ENCODE measurements at places on chromosomes 1 and 21.

GRCh38 chr1:201715351-201715750 lies 113.6 kb upstream of the IPO9 start:
- H3K27ac ChIP-seq, result no peak overlapping the region
- peaks cover 16% of the 10 kb centered on the region for H3K4me1 ChIP-seq
- peaks cover 8% of the 10 kb centered on the region for H3K36me3 ChIP-seq
- no peak overlapping the region for H3K4me3 ChIP-seq
- H3K27me3 ChIP-seq, result no peaks in the 10 kb centered on the region

DNA sequence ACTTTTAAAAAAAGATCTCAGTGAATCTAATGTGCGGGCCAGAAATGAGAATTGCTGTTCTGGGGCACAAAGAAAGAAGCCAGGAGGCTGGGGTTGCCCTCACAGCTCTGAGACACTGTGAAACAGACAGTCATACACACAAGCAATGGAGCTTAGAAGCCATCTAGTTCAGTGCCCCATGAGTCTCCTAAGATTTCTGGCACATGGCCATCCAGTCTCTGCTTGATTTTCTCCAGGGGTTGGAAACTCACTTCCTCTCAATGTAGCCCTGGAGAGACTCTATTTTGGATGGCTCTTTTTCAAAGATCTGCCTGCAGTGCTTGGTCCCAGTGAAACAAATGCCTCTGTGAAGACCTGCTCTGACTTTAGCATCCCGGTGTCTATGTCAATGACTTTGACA lies 38.6 kb downstream of the KCNN3 start:
- no peak overlapping the region for H3K27ac ChIP-seq
- no peak overlapping the region for H3K4me3 ChIP-seq
- H3K36me3 ChIP-seq, result no peaks in the 10 kb centered on the region
- H3K27me3 ChIP-seq, result no peaks in the 10 kb centered on the region
- H3K4me1 ChIP-seq, result no peaks in the 10 kb centered on the region

- DNase-seq, result no peak
- H3K27me3 ChIP-seq, result no peaks in the 10 kb centered on the region
- no peaks in the 10 kb centered on the region for H3K36me3 ChIP-seq
- H3K4me3 ChIP-seq, result no peak overlapping the region
- 0 out of 2 replicates have a peak overlapping the region, but pooled peaks have one; percentile 5 for H3K27ac ChIP-seq
- peaks cover 12% of the 10 kb centered on the region for H3K4me1 ChIP-seq
These were observed 181.5 kb downstream of the NPHP4 start for GRCh38 chr1:5810553-5811270.

DNA sequence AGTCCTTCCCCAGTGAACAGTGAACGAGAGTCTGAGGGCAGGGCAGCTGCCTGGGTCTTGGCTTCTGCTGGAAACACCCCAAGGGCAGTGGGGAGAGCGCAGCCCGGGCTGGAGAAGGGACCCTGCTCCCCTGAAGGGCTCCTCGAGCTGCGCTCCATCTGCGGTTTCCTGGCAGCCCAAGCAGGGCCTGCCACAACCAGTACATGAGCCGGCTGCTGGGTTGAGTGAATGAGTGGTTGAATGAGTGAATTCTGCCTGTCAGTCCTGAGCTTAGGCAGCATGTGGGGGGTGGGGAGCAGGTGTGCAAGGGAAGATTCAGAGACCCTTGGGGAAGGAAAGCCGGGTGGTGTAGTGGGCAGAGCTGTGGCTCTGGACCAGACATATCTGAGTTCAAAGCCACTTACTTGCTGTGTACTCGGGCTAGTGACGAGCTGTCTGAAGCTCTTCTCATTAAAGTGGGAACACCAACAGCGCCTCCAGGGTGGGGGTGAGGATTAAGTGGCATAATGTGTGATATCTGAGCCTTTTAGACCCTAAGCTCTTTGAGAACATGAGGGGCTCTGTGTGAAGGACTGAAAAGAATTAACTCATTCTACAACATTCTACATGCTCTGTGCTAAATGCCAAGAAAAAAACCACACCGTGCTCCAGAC lies 3.7 kb downstream of the OPRD1 start:
- peaks cover 34% of the 10 kb centered on the region for H3K27me3 ChIP-seq
- 0 out of 2 replicates have a peak, but pooled peaks cover 3% of the 10 kb centered on the region for H3K36me3 ChIP-seq
- no peak for DNase-seq
- H3K4me1 ChIP-seq, result peaks cover 15% of the 10 kb centered on the region

GRCh38 chr1:25107643-25108010 lies 124.7 kb downstream of the SYF2 start:
- peaks cover 6% of the 10 kb centered on the region for H3K4me1 ChIP-seq
- H3K36me3 ChIP-seq, result peaks cover 7% of the 10 kb centered on the region
- H3K4me3 ChIP-seq, result no peak overlapping the region
- H3K27me3 ChIP-seq, result peaks cover 6% of the 10 kb centered on the region
- no peak overlapping the region for H3K27ac ChIP-seq
- no peak for DNase-seq

DNA sequence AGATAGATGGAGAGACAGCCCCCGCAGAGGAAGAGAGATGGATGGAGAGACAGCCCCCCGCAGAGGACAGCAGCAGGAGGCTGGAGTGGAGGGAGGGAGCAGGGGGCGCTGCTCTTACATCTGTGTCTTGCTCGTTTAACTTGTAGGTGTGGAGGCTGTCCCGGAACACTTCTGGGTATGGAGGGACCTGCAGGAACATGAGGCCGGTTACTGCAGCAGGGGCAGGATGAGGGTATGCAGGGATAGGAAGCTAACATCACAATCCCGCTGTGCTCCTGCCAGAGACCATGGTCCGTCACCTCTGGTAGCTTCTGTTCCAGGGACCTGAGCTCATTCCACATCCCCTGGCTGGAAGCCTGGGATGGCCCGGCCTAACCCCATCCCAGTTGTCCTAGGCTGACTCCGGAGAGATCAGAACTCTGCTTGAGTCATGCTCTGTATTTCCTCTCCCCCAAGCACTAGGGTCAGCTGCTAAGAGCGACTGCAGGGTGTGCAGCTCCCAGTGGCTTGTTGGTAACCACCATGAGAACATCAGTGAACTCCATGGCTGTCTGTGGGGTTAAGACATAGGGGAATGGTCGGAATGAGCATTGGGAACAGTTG lies 36.7 kb upstream of the GOLT1A start:
- H3K27me3 ChIP-seq, result no peaks in the 10 kb centered on the region
- H3K4me1 ChIP-seq, result peaks cover 48% of the 10 kb centered on the region
- H3K4me3 ChIP-seq, result no peak overlapping the region
- H3K27ac ChIP-seq, result no peak overlapping the region

GRCh38 chr1:91792489-91793071 lies 93.4 kb downstream of the TGFBR3 start:
- DNase-seq, result no peak
- peaks cover 4% of the 10 kb centered on the region for H3K27me3 ChIP-seq
- H3K27ac ChIP-seq, result no peak overlapping the region
- peaks cover 4% of the 10 kb centered on the region for H3K36me3 ChIP-seq
- peaks cover 39% of the 10 kb centered on the region for H3K4me1 ChIP-seq

DNA sequence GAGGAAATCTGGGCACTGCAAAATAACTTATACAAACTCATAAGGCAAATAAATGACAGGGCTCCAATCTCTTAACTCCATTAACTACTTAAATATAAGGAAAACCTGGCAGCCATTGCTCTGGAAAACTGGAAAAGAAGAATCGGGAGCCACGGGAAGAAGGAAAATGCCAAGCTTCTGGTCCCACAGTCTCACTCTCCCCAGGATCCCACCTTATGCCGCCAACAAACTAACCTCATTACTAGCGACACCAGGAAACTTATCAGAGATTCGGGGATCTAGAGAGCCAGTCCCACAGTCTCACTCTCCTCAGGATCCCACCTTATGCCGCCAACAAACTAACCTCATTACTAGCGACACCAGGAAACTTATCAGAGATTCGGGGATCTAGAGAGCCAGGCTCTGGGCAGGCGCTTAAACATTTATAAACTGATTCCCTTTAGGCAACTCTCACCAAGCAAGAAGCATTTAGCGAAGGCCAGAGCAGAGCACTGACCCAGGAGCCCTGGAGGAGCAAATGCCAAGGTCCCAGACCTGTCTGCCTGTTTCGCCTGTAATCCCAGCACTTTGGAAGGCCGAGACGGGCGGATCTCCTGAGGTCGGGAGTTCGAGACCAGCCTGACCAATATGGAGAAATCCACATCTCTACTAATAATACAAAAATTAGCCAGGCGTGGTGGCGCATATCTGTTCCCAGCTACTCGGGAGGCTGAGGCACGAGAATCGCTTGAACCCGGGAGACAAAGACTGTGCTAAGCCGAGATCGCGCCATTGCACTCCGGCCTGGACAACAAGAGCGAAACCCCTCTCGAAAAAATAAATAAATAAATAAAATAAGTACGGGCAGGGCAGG lies 720 bp downstream of the PSMB2 start:
- H3K4me3 ChIP-seq, result peak overlapping the region; percentile 100
- DNase-seq, result no peak
- H3K36me3 ChIP-seq, result peaks cover 10% of the 10 kb centered on the region
- H3K27me3 ChIP-seq, result peaks cover 4% of the 10 kb centered on the region
- peaks cover 25% of the 10 kb centered on the region for H3K4me1 ChIP-seq

GRCh38 chr1:204222006-204222763 lies 8.4 kb upstream of the GOLT1A start:
- H3K4me1 ChIP-seq, result peaks cover 12% of the 10 kb centered on the region
- DNase-seq, result no peak
- H3K27ac ChIP-seq, result no peak overlapping the region
- no peaks in the 10 kb centered on the region for H3K27me3 ChIP-seq
- no peak overlapping the region for H3K4me3 ChIP-seq

GRCh38 chr1:58783090-58783992 lies 506 bp downstream of the JUN start:
- H3K27me3 ChIP-seq, result peaks cover 43% of the 10 kb centered on the region
- peaks cover 34% of the 10 kb centered on the region for H3K4me1 ChIP-seq
- peak; percentile 64 for DNase-seq
- peak overlapping the region; percentile 76 for H3K4me3 ChIP-seq
- H3K36me3 ChIP-seq, result no peaks in the 10 kb centered on the region
- peak overlapping the region; percentile 98 for H3K27ac ChIP-seq

DNA sequence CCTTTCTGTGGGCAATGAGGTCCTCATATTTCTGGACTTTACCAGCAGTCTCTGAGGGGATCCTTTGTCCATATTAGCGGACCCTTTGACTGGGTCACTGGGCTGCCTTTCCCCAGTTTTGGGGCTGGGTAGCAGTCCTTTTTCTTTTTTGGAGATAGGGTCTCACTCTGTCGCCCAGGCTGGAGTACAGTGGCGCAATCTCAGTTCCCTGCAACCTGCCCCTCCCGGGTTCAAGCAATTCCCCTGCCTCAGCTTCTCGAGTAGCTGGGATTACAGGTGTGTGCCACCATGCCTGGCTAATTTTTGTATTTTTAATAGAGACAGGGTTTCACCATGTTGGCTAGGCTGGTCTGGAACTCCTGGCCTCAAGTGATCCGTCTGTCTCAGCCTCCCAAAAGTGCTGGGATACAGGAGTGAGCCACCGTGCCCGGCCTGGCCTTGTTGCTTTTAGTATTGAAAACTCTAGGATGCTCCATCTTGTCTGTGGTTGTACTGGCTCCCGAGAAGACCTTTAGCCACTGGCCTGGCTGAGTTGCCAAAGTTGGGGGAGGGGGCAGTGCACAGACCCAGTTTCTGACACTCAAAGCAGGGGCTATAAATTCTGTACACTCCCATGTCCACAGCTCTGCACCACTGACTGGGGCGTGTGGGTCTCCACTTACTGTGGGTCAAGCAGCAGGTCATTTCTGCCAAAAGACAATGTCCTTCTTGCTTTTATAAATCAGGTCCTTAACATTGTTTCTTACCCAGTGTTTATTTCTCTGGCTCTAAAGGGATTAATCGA lies 33.1 kb downstream of the MAN1C1 start:
- H3K27me3 ChIP-seq, result no peaks in the 10 kb centered on the region
- no peaks in the 10 kb centered on the region for H3K36me3 ChIP-seq
- DNase-seq, result no peak
- no peak overlapping the region for H3K4me3 ChIP-seq
- 0 out of 2 replicates have a peak, but pooled peaks cover 3% of the 10 kb centered on the region for H3K4me1 ChIP-seq

GRCh38 chr1:78284354-78284753 lies 206.4 kb upstream of the PTGFR start:
- H3K4me1 ChIP-seq, result no peaks in the 10 kb centered on the region
- H3K4me3 ChIP-seq, result no peak overlapping the region
- H3K27ac ChIP-seq, result no peak overlapping the region
